ENCODE measurements at places on chromosomes 6 and 20. TPM values are rescaled to one million over a fixed set of nuclear protein-coding genes. Genes with fewer than 3 reads are reported as not detected.

Gene CST5
- polyA plus RNA-seq = 0.30 TPM

DNA sequence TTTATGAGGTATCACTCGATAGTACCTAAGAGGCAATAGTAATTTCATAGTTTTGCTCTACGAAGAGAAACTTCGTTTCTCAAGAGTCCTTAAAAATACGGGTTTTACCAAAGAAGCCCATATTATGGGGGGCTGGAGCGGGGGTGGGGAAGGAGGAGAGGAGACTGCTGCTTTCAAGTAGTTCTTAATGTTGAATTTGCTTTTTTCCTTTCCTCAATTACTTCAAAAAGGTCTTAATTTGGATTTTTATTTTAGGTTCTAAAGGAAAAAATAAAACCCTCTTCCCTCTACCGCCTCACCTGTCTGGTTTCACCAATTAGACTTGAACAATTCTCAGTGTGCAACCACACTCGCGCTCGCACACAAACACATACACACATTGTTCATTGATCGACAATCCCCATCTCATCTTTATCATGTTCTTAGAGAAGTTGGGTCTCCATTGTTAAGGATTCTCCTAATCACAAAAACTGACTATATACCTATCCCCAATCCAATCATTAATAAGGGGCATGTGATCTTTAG, 97.2 kb downstream of the HFE start:
- DNase-seq = no peak

- DNase-seq = no peak
Measured at GRCh38 chr6:64902596-64902995, 804.4 kb downstream of the EYS start.

Gene CST4
- polyA plus RNA-seq = not detected

- DNase-seq = no peak
Measured at GRCh38 chr6:26416288-26416687, 14.2 kb downstream of the BTN3A1 start.

DNA sequence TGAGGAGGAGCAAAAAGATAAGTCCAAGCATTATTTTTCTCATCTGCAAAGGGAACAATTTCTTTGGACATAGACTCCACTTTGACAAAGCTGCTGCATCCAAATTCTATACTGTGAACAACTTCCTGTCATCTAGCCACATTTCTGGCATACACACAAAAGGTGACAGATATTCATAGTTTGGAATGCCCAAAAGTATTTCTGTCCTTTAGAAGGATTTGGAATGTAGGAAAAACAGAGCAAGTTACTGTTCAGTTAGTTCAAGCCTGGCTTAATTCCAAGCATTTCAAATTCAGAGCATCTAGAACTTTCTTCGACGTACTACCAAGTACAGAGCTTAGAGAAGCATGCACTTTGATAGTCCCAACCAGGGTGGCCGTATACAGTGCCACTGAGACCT, 134.0 kb downstream of the PDE7B start:
- DNase-seq = no peak
